NCI-H69 (cell line): ENCODE measurements at places on chromosomes 4 and X.

- no peak for DNase-seq
Measured at GRCh38 chr4:88995874-88996273, 61.1 kb downstream of the FAM13A start.

DNA sequence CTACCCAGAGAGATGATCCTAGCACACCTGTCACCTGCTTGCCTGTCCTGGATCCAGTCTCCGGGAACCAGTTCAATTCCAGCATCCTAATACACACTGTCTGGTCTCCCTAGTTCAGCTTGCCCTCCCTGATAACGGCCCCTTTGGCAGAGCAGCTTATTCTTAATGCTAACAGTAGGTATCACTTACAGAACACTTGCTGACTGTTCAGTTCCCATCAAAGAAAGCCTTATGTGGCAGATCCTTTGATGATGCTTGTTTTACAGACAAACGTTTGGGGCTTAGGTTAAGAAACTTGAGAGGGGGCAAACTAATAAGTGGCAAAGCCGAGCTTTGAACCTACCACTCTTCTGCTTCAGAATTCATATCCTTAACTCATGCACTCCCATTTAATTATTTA lies 890 bp downstream of the RASSF6 start:
- peak; percentile 74 for DNase-seq

- no peak for DNase-seq
Measured at GRCh38 chrX:40009890-40010289, 87.9 kb downstream of the BCOR start.

DNA sequence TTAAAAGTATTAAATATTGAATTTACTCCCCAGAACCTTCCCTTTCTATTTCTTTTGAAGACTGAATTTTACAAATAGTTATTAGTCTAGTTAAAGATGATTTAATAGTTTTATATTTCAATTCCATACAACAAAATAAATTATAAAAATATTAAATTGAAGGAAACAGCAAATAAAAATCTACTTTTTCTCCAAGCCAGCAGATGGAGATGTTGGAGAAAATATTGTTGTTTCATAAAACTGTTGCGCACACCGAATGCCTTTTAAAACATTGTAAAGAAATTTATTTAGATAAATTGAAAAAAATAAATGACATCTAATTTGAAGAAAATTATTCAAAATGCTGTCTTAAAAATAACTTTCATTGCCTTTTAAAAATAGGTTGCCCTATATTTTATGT lies 5.5 kb downstream of the GRIA2 start:
- DNase-seq = no peak

DNA sequence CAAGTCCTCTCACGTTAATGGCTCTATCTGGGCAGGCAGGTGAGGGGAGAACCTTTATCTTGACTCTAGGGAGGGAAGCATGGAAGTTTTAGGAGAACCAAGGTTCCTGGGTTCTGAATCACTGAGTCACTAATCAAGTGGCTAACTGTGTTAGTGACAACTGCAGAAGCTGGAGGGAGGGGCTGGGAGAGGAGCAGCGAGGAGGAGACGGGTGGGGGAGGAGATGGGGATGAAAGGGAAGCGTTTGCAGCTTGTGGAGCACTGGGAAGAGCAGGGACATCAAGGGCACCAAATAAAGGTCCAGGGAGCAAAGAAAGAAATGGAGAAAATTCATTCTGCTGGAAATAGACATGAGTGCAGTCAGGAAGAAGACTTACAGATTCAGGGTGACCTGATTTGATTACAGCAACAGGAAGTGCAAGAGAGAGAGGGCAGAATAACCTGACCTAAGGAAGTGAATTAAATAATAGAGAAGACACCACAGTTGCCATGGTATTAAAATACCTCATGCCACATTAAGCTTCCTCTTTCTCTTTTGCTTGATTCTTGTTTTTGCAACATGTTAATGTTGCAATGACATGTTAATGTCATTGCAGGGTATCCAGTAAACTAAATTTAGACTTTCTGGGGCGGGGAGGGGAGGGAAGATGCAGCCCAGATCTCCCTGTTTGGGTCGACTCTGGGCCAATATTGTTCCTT lies 4.5 kb upstream of the SETD7 start:
- DNase-seq = peak; percentile 10

DNA sequence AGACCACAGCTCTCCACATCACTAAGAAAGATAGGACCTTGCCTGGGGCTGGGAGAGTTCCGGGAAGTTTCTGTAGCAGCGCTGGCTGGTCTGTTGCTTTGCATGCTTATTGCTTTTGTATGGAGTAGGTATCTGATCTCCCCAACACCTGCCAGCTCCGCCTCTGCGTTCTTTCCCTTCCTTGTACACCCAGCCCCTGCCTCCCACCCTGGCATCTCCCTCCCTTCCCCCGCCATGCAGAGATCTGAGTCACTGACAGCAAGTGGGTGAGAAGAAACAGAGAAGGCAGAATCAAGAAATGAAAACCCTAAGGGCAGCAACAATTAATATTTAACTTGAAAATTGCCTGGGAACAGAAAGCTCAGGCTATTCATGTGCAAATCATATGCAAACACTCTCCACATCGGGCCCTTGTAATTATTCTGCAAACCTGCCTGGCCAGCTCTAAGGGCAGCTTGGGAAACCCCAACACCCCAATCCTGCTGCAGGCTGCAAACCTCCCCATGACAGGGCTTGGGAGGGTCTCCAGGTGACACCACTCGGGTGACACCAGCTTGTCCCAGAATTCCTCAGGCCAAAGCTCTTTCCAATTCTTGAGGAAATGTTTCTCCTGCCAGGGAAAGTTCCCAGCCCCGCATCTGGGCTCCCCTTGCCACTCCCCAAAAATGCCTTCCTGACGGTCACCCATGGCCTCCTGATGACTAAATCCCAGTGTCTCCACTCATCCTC lies 257.2 kb downstream of the FBXW7 start:
- DNase-seq = peak; percentile 30

GRCh38 chrX:150508018-150508417 lies 60.4 kb upstream of the MTM1 start:
- no peak for DNase-seq

GRCh38 chr4:48153791-48154550 lies 19.9 kb upstream of the TXK start:
- DNase-seq = no peak

DNA sequence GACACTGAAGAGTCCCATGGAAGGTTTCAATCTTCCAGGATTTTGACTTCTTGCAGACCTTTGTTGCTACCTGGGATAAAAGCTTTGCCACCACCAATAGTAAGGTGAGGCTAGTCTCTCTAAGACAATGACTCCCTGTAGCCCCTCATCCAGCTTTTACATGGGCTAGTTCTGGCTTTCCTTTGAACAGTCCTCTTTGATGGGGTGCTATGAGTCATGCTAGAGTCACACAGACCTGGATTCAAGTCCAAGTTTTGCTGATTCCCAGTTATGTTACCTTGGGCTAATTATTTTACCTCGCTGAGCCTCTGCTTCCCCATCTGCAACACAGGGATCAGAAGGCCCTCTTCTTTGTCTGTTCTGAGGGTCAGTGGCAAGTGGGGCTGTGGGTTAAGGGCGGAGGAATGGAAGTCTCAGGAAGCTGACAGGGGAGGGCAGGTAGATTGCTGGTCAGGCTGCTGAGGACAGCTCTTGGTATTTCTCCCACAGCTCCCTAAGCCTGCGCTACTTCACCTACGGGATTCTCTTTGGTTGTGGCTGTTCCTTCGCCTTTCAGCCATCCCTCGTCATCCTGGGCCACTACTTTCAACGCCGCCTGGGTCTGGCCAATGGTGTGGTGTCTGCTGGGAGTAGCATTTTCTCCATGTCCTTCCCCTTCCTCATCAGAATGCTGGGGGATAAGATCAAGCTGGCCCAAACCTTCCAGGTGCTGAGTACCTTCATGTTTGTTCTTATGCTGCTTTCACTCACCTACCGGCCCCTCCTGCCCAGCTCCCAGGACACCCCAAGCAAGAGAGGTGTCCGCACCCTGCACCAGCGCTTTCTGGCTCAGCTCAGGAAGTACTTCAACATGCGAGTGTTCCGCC lies 90.3 kb downstream of the RLIM start:
- DNase-seq = no peak

- peak; percentile 33 for DNase-seq
Measured at GRCh38 chr4:82784681-82785610, 13.7 kb downstream of the SCD5 start.

DNA sequence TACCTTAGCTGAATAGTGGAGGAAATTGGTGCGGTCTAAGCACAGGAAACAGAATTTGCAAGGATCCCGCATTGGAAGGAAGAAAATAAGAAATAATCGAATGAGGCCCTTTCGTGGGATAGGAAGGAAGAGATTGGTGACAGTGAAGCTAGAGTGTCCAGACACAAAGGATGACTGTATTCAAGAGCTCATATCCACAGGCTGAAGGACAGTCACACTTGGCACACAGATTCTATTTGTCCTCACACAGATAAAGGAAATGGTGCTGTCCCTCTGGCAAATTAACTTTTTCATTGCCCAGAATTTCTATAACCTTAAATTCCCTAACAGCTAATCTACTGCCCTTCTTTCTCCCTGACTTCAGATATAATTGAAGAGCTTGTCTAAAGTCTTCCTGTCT lies 2188.9 kb upstream of the TENM3 start:
- peak; percentile 23 for DNase-seq

DNA sequence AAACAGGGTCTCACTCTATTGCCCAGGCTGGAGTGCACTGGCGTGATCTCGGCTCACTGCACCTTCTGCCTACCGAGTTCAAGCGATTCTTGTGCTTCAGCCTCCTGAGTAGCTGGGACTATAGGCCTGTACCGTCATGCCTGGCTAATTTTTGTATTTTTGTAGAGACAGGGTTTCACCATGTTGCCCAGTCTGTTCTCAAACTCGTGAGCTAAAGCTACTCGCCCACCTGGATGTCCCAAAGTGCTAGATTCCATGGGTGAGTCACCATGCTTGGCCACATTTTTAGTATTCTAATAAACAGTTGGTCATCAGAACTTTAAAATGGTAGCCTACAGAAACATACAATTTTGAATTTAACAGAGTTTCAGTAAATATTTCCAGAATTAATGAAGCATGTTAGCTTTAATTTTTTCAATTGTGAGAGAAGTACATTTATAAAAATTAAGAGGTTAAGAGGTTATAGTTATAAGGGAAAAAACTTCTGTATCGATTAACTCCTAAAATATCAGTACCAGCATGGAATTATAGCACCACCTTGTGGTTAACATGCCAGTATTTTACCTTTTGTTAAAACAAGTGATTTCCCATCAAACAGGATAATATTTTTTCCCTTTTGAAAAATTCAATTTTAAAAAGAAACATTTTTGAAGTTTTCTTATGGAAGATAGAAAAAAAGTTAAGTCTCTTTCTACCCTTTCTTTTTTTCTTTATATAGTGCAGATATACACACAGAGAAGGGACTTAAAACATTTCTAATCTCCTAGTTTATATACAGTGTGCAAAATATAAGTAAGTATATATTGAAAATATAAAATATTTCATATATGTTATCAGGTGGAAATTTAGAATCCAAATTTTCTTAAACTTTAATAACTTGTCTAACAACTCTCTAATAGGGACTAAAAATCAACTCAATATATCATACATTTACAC lies 35.4 kb downstream of the CEP44 start:
- DNase-seq = peak; percentile 41

DNA sequence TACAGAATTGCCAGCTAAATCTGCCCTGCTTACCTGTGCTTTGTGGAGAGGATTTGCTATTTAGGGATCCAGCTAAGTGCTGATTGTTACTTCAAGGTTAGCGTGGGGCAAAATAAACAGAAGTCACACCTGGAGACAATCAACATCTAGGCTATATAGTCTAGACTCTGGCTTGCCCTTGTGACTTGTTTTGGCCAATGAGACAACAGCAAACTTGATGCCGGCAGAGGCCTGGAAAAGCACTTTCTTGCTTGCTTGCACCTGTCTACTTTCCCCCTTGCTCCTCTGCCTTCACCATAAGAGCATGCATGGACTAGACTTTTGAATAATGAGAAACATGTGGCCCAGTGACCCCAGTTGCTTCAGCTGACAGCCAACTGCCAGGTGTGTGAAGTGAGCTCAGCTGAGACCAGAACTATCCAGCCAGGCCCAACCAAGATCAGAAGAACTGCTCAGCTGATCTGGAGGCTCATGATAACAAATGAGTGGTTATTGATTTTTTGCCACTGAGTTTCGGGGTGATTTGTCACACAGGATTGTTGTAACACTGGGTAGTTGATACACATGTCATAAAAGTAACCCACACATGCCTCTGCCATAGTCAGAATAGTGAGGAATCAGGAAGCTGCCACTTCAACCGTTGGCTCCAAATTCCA lies 164.4 kb downstream of the RBMX2 start:
- DNase-seq = peak; percentile 40

DNA sequence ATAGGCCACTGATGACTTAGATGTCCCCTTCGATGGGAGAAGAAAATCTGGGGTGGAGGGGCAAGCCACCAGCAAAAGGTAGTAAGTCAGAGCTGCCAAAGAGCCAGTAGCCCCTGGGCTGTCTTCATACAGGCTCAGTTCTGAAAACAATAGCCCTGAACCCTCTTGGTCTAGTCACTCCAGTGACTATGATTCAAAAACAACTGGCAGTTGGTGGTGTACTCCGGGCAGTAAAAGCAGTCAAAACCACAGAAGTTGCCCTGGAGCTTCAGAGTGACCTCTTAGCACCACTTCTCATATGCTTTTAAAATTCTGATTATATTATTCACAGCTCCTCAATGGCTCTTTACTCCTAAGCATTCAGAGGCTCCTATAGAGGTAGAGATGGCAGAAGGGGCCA lies 164.3 kb upstream of the MAMLD1 start:
- DNase-seq = no peak

DNA sequence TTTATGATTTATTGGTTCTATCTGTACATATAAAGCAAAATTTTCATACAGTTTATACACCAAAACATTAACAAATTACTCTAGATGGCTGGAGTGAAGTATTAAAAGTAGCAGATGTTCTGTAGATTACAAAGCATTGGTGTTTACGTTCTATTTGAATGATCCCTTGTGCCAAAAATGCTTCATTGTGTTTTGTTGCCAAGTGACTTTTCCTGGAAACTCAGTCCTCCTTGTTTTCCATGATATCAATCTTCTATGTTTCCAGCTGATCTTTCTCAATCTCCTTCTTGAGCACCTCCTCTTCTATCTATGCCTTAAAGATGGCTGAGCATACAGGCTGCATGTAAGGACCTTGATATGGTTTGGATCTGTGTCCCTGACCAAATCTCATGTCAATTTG lies 263.6 kb upstream of the CTSO start:
- no peak for DNase-seq

DNA sequence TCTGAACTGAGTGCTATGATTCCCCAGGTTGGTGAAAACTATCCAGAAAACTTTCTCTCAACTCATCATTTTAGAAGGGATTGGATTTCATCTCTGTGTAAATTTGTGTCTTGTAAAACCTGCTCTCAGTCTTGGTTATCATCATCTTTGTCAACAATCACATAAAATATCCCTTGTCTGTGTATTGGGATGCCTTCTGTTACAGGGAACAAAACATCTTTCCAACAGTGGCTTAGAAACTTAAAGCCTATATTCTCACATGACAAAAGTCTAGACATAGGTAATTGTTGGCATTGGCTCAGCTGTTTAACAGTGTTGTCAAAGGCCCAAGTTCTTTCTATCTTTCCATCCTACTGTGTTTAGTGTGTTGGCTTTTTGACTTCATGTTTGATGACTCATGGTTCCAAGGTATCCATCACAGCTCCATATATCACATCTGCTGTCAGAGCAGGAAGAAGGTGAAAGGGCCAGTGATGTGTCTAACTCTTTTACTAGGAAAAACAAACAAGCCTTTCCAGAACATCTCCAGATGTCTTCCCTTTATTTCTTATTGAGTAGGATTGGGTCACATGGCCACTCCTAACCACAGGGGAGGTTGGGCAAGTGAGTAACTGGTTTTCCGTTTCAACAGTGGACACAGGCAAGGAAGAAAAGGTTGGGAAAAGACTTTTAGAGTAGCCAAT lies 65.0 kb downstream of the PHEX start:
- peak; percentile 85 for DNase-seq

- no peak for DNase-seq
Measured at GRCh38 chr4:60799214-60799613, 400.9 kb upstream of the ADGRL3 start.
